Mammary epithelial cell (primary cell): ENCODE measurements at places on chromosomes 4 and X. TPM values are rescaled to one million over a fixed set of nuclear protein-coding genes. Genes with fewer than 3 reads are reported as not detected.

Gene HGFAC
- not detected for total RNA-seq

Gene UCP1
- total RNA-seq = not detected

Gene SSX2
- total RNA-seq = not detected in 2 replicates

Gene FREM3
- not detected in 2 replicates for total RNA-seq

Gene SLC16A2
- 16.2 TPM for total RNA-seq

Gene CTAG1B
- total RNA-seq = not detected

Gene ARR3
- total RNA-seq = not detected

Gene PCYT1B
- 6.2 and 12.1 TPM in 2 replicates for total RNA-seq

Gene NR3C2
- 0.40 and 0.69 TPM in 2 replicates for total RNA-seq

Gene GRIA2
- total RNA-seq = not detected

Gene TCEAL8
- 30.5 and 45.8 TPM in 2 replicates for total RNA-seq

Gene EREG
- 9.5 TPM for total RNA-seq

Gene PYURF
- 65.1 and 83.4 TPM in 2 replicates for total RNA-seq

Gene DUX4
- not detected for total RNA-seq

Gene BST1
- total RNA-seq = 0.29 and 0.47 TPM in 2 replicates

Gene KCND1
- 0.75 and 1.3 TPM in 2 replicates for total RNA-seq

Gene CT45A3
- total RNA-seq = not detected in 2 replicates

Gene METAP1
- total RNA-seq = 67.7 TPM

Gene BMPR1B
- total RNA-seq = 11.3 TPM

Gene LPAR4
- total RNA-seq = not detected

Gene GABRG1
- not detected for total RNA-seq

Gene CCDC120
- total RNA-seq = 8.3 TPM

Gene USP17L30
- total RNA-seq = not detected

Gene FMR1NB
- total RNA-seq = not detected

Gene CLTRN
- 2.0 TPM for total RNA-seq

Gene AFAP1
- total RNA-seq = 22.9 and 32.8 TPM in 2 replicates

Gene PLP2
- 309 and 377 TPM in 2 replicates for total RNA-seq

Gene HELT
- not detected in 2 replicates for total RNA-seq

Gene PPP4R3C
- not detected in 2 replicates for total RNA-seq

Gene FAM133A
- under 0.01 TPM for total RNA-seq

Gene SULT1E1
- total RNA-seq = 18.2 TPM

Gene SSX5
- not detected for total RNA-seq

Gene PNMA6A
- under 0.01 TPM for total RNA-seq

Gene CENPVL2
- not detected for total RNA-seq

Gene LEF1
- total RNA-seq = 0.67 TPM

Gene ADAMTS3
- total RNA-seq = 0.05 and 0.24 TPM in 2 replicates

Gene SCML2
- total RNA-seq = 0.50 TPM
